NCI-H1417 treated with DMSO at 0.1 percent for 48 hours (cell line): ENCODE measurements at places on chromosomes 3 and 15.

- no peak for DNase-seq
Measured at GRCh38 chr3:193868590-193868989, 267.4 kb upstream of the HES1 start.

DNA sequence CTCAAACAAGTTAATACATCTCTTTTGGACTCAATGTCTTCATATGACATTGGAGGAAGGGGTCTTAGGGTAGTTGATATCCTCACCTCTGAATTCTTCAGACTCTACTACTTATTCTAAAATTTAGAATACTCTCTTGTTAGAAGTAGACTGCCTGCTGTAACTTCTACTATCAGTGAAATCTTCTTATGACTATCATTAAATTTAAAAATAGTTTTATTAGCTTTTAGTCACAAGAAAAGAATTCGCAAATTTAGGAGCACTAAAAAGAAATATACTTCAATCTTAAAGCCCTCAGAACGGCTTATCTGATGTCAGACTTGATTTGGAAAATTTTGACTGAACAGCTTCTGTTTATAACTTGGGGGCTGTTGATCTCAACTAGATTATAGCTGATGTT, 67.1 kb upstream of the TTC14 start:
- DNase-seq: no peak

DNA sequence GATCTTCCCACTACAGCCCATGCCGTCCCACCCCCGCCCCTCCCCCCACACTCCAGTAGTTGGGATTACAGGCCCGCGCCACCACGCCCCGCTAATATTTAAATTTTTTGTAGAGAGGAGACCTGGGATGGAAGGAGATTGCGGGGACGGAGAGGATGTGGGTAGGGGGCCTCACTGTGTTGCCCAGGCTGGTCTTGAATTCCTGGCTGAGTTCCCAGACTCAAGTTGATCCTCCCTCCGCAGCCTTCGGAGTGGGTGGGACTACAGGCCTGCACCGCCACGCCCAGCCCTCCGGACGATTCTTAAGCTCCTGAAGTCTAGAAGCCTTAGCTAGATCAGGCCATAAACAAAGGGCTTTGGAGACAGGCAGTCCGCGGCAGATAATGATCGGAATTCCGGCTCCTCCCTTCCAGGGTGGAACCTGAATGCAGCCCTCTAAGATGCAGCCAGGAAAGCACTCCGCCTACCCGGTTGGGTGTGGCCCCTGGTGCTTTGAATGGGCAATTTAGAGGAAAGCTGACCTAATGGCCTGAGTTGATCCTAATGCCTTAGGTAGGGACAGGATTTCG, at the start of gene DPPA2:
Gene DPPA2, minus strand, starts transcription at position 356 of the 569 bp plus-strand sequence. CDS start 1,975 bp downstream, outside the sequence.
- no peak for DNase-seq

DNA sequence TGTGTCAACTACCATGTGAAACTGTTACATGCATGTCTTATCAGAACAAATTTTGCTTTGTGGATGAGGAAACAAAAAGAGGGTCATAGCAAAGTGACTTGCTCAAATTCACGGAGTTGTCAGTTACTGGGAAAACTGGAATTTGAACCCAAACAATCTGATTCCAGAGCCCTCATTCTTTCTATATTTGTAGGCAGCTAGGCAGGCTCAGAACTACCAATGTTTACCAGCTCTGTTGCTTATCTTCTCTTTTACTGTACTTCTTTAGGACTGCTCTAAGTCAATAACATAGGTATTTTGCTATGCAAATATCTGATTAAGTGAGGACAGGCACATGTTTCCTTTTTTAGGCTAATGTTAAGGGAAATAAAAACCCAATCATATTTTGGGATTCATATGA, 450.5 kb downstream of the ZPLD1 start:
- DNase-seq: no peak
